ENCODE measurements at places on chromosomes 7 and 10.

DNA sequence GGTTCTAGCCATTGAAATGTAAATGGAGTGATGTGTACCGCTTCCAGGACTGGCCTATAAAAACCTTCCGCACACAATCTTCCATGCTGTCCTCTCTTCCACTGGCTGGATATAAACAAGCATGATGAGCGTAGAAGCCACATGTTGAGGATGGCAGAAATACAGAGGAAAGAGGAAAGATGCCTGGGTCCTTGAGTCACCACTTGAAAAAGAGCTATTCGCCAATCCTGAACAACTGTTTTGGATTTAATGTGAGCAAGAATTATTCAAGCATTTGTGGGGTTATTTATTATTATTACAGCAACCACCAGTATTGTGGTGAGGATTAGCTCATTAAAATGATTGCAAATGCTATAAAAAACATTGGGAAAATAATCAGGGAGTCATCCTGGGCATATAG, 45.8 kb upstream of the PLXNA4 start:
- DNase-seq: no peak

DNA sequence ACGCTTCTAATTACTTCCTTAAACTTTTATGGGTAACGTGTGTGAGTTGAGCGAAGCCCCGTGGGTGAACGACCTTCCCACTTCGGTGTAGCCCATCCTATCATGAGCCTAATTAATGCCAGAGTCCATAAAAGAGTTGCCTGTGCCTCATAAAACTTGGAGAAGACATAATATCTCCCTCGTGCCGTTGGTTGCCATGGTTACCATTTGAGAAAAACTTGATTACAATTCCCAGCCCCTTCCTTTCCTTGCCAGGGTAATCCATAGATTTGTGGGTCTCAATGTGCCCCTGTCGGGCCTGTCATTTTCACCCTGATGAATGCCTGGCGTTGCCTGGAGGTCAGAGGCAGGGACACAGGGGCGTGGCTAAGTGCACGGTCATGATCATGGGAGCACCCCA, 127.1 kb downstream of the GLRX3 start:
- no peak for DNase-seq

GRCh38 chr10:20302033-20302432, 485.8 kb downstream of the PLXDC2 start:
- DNase-seq: no peak

GRCh38 chr7:98619450-98620321, 2.6 kb downstream of the NPTX2 start:
- DNase-seq: peak; percentile 48

- no peak for DNase-seq
These were observed 55.6 kb downstream of the DNAJB6 start for GRCh38 chr7:157392256-157393037.

- DNase-seq: no peak
These were observed 31.0 kb upstream of the CBLL1 start for GRCh38 chr7:107712896-107713295.

- DNase-seq: no peak
These were observed 64.2 kb downstream of the CNNM2 start for GRCh38 chr10:102982296-102982695.

DNA sequence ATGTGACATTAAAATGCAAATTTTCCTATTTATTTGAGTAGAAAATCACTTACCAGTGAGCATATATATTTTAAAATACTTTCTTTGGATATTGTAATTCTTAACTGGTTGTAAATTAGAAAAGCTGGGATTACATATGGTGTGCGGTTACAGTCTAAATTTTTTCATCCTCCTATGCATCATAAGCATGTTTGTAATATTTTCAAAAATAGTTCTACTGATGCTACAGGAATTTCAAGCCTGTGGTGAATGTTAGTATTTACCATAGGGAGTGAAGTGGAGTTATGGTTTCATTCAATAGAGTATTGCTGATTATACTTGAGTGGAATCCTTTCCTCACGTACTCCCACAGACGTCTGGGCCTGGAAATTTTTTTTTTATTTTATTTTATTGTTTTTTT, 34.6 kb upstream of the ST7 start:
- DNase-seq: no peak

- DNase-seq: peak; percentile 60
These were observed 47.7 kb upstream of the FGL2 start for GRCh38 chr7:77247206-77247850.

All from adrenal gland (tissue), 19 donors.